Stimulated activated CD8-positive, alpha-beta memory T cell treated with anti-CD3 and anti-CD28 coated beads, Interleukin-4, amount 100 ng/mL, for 1 hour (primary cell): ENCODE measurements at places on chromosomes 3 and 15.

DNA sequence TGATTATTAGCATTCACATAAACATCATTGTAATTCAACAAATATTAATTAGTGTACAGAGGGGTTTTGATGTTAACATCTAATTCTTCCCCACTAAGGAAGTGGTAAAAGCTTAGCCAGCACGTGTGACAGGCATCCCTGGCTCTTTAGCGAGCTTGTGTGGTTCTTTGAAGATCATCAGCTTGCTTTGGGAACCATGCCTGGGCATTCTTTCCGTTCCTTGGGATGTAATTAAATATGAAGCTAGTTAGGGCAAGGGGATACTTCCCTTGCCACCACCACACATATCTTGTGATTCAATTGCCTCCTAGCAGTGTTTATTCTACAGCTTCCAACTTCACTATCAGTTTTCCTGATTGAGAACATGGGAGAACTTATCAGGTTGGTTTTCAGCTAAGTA lies 246.5 kb downstream of the MYRIP start:
- DNase-seq = no peak

DNA sequence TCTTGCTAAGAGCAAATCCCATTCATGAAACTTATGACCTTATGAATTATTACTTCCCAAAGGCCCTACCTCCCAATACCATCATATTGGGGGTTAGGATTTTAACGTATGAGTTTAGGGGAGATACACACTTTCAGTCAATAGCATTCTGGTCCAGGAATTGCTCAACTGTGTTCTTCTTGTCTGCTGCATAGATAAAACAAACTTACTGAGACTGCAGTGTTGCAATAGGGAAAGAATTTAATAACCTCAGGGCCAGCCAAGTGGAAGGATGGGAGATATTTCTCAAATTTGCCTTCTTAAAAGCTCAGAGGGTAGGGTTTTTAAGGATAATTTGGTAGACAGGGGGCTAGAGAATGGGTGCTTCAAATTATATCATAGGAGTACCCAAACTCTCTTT lies 625.8 kb downstream of the OTOL1 start:
- DNase-seq = no peak

DNA sequence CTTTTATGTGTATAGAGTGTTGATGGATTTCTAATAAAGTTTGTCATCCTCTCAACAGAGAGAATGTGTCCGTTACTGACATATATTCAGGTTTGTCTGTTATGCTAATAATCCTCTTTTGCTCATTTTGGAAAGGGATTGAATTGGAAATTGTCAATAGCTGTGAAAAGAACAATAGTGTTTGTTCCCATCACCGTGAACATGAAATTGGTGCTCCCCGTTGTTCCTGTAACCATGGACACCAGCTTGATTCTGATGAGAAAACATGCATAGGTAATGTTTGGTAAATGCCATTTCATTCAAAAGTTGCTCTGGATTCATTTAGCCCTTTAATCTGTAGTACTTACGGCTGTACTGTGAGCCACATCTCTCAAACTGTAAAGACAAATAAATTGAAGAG lies 707.0 kb upstream of the GOLIM4 start:
- DNase-seq = no peak

GRCh38 chr3:59133311-59133710 lies 83.5 kb upstream of the CFAP20DC start:
- no peak for DNase-seq

DNA sequence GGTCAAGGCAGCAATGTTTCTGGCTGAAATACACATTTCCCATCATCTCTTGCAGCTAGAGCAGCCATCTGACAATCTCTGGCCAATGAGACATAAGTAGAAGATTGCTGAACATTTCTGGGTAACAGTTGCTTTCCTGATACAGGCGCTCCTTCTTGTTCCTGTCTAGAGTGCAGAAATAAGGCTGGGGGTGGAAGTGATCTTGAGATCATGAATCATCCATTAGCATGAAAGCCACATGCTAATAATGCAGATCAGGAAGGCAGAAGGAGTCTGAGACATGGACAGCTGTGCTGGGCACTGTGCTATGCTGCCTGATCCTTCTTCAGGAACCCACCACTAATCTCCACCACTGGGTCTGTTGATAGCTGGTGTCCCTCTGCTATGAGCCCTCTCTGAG lies 14.8 kb upstream of the TMEM108 start:
- no peak for DNase-seq

- DNase-seq = no peak
Measured at GRCh38 chr15:65833501-65834205, 35.6 kb upstream of the RAB11A start.

DNA sequence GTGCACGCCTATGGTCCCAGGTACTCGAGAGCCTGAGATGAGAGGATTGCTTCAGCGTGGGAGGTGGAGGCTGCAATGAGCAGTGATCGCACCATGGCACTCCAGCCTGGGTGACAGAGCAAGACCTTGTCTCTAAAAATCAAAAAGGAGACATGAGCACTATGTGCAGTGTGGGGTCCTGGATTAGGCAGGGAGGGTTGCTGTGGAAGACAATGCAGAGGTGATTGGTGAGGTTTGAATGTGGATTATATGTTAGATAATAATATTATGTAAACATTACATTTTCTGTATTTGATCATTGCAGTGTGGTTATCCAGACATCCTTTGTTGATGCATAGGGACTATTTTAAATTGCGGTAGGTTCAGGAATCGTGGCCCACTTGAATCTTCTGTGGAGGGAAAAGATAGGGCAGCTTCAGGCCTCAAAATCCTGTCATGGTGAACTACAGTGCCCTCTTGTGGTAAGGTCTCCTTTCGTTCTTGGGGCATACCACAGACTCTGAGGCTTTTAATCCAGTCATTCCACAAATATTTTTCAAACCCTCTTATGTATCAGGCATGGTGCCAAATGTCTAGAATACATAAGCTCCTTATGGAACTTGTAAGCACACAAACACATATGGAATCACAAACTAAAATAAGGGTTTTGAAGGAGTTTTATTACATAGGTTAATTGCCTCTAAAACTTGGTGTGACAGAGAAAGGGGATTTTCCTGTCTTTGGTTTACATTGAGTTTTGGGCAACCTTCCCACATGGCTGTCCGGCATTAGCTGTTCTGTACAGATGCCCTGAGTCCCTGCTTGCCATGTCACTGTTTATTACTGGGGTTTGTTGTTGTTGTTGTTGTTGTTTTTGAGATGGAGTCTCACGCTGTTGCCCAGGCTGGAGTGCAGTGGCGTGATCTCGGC lies 37.7 kb downstream of the GPD1L start:
- DNase-seq = peak; percentile 9

DNA sequence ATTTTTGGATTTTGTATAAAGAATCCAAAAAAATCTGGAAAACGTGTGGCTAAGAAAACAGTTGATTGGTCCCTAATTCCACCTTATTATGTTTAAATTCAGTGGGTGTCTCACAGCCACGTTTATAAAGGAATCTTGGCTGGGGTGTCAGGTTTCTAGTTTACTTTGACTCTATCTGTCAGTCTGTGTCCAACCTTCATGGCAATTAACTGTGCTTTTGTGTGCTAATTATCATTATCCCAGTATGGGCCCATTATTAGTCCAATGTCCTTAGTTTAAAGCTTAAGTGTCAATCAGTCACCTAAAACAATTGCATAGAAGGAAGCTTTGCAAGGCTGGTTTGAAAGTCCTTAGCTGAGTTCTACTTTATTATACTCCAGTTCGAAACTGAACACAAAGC lies 3.7 kb upstream of the CNTN4 start:
- no peak for DNase-seq

DNA sequence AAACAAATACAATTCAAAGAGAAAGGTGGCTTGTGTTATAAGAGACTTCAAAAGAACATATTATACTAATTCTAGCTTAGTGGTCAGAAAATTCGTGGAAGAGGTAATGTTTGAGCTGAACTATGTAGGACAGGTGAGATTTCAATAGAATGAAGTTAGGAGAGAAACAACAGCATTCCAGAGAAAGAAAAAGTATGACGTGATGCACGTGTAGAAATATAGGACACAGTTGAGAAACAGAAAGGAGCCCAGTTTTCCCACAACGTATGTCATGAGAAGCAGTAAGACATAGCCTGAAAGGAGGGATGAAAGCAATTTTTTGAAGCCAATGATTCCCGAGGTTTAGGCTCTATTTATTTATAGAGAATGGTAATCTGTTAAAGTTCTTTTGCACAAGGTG lies 18.7 kb upstream of the P3H2 start:
- DNase-seq = no peak
